ENCODE measurements at places on chromosomes 4 and X.

DNA sequence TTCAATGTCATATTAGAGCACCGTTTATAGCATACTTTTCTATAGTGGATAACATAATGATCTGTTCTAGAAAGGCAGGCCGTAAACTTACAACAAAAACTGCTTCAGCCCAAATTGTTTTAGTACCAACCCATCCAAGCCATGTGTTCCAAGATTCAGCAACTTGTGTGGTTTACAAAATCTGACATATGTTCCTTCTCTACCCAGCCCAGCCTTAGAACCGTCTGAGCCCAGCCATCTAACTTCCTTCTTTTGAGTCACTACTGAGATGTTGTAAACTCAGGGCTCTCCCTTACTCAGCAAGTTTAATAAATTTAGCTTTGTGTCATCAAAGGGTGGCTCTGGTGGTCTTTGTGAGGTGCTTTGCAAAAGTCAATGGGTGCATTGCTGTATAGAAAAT, 32.4 kb upstream of the REPS2 start:
- DNase-seq, result peak; percentile 69

GRCh38 chrX:74465424-74465823, 44.1 kb downstream of the SLC16A2 start:
- DNase-seq, result no peak

DNA sequence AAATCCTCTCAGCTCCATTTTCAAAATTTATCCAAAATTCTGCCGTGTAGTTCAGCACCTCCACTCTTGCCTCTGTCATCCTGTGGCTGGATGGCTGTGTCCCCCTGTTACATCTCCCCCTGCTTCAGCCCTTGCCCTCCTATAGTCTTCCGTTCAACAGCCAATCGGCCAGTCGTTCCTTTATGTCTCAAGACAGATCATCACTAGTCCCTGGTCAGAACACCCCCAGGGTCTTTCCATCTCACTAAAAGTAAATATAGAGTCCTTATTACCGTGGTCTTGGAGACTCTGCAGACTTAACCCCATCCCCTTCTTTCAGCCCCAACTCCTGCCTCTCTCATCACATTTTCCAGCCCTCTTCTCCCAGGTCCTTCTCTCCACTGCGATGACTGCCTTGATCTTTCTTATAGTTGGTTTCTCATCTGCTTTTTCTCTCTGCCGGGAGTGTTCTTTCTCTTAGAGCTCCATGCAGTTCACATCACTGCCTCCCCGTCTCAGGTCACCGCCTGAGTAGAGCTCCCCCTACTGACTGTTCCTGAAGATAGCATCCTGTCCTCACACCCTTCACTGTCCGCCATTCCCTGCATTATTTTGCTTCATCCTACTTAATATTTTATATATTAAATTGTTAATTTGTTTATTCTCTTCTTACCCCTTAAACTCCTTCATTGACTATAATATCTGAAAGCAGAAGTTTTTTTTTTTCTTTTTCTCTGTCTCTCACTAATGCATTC, 736.9 kb upstream of the MAGEB2 start:
- peak; percentile 48 for DNase-seq

- peak; percentile 27 for DNase-seq
These were observed 1.5 kb upstream of the COMMD8 start for GRCh38 chr4:47465004-47465403.

GRCh38 chrX:132489578-132490419, 961 bp upstream of the MBNL3 start:
- DNase-seq, result peak; percentile 67

DNA sequence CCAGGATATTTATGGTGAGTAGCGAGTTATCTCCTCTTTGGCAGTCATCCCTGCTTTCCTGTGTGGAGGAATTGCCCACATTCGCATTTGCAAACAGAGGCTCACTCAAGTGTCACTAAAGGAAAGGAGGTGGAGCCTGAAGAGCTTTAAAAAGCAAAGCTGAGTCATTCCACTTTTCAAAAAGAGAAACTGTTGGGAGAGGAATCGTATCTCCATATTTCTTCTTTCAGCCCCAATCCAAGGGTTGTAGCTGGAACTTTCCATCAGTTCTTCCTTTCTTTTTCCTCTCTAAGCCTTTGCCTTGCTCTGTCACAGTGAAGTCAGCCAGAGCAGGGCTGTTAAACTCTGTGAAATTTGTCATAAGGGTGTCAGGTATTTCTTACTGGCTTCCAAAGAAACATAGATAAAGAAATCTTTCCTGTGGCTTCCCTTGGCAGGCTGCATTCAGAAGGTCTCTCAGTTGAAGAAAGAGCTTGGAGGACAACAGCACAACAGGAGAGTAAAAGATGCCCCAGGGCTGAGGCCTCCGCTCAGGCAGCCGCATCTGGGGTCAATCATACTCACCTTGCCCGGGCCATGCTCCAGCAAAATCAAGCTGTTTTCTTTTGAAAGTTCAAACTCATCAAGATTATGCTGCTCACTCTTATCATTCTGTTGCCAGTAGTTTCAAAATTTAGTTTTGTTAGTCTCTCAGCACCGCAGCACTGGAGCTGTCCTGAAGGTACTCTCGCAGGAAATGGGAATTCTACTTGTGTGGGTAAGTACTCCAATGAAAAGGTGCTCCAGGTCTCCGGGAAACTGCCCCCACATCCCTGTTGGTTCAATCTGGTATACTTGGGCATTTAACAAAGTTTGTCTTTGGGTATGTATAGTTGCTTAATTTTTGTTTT, at the start of gene EGF:
TSS of gene EGF (plus strand) at position 178 of the 890 bp plus-strand sequence. CDS start at position 631, 453 bp downstream.
- DNase-seq, result peak; percentile 45

GRCh38 chrX:155070038-155070437, 898 bp downstream of the CMC4 start:
- peak; percentile 49 for DNase-seq

DNA sequence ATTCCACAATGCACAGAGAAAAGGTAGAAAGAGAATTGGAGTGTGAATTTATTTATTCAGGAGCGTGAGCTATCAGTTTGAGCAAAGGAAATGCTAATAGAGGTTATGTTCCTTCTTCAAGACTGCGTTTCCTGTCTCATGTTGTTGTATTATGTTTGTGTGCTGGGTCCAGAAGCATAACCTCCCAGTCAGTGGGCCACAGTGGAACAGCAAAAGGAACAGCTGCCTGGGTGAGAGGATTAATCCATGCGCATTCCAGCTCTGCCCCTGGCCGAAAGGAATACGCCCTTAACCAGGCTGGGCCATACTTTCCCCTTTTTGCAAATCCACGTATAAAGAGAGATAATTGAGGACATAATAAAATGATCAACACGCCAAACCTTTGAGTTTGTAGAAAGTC, 32.4 kb upstream of the ARX start:
- DNase-seq, result no peak

- no peak for DNase-seq
These were observed 17.4 kb downstream of the TLR10 start for GRCh38 chr4:38765382-38765781.

DNA sequence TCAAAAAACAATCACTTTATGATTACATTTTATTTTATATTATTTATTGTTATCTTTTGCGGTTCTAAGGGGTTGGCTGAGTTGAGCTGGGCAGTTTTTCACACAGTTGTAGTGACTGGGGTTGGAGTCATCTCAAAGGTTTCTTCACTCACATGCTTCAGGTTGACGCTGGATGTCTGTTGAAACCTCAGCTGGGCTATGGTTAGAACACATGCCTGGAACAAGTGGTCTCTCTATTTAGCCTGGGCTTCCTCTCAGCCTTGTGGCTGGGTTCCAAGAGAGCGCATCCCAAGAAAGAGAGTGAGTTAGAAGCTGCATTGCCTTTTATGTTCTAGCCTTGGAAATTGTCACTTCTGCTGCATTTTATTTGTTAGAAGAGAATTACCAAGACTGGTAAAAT, 87.4 kb downstream of the CBLL2 start:
- no peak for DNase-seq

- no peak for DNase-seq
These were observed 1483.9 kb downstream of the ADGRL3 start for GRCh38 chr4:62683799-62684566.

DNA sequence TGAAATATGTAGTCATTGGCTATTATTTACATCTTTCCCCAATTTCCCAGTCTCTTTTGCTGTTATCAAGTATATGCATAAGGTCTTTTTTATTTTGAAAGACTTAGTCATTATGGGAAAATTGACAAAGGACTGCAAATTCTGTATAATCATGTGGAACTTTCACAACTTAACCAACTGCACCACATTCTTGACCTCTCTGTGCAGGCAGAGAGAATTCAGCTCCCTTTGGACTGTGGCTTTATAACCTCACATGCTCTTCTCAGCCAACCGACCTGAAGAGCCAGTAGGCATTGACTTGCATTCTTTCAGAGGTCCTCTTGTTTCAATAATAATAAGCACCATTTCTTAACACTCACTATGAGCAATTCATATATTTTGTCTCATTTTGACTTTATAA, 66.9 kb downstream of the ANXA3 start:
- no peak for DNase-seq

DNA sequence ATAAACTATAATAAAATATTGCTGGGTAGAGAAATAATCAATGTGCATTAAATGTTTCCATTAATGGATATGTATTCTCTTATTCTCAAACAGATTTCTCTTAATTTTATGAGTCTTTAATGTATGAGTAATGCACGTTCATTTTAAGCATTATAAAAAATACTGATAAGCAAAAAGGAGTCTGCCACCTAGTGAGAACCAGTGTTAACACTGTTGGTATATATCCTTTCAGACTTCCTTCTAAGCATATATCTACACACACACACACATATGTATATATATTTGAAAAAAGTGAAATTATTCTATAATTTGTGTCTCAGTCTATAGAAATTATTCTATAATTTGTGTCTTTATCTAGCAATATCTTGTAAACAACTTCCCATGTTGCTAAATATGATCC, 49.9 kb upstream of the MTMR1 start:
- peak; percentile 8 for DNase-seq

- no peak for DNase-seq
These were observed 195.7 kb downstream of the ARHGAP10 start for GRCh38 chr4:147927377-147928137.

GRCh38 chrX:135328421-135329005, 19.2 kb downstream of the ETDC start:
- no peak for DNase-seq

GRCh38 chr4:109389369-109390114, 44.1 kb upstream of the SEC24B start:
- no peak for DNase-seq

DNA sequence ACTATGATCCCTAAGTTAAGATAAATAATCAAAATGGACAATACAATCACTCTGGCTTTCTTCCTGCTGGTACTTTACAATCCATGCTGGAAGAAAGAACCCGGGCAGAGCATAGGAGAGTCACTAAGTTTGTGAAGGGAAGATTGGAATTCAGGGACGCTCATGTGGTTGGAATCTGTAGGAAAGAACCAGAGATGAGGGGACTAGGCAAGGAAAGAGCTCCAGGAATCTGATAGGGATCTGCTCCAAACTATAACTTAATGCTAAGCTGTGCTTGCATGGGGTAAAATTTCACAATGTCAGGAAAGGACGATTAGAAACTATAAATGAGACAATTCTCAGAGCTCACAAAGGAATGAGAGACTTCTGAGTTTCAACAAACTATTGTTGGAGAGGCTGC, 167.5 kb downstream of the ADGRA3 start:
- no peak for DNase-seq

DNA sequence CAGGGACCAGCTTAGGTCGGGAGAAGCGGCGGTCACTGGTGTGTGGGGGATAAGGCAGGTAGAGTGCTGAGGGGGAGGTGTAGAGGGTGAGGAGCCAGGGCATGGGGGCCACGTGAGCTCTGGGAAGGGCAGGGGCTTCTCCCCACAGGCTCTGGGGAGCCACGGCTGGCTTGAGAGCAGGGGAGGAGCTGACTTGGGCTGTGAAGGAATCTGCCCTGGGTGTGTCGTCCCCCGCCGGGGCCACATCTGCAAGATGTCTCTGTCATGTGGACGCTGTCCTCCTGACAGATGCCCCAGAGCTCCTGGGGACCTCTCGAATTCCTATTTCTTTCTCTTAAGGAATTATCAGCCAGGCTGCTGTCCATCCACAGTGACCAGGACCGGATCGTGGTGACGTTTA, 15.0 kb downstream of the SH3TC1 start:
- no peak for DNase-seq

DNA sequence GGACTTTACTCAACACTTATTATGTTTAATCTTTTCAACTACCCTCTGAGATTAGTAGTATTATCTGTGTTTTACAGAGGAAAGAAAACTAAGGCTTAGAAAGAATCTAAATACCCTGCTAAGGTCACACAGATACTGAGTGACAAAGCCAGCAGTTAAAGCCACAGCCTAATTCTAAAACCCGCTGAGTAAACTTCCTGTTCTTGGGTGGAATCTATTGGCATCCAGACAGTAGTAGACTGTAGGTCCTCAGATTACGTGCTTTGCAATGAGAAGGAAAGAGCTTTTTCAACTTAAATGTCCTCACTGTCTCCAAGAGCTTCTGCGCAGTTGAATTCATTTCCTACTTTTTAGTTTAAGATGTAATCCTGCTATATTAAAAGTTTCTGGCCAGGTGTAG, 126.0 kb downstream of the TENM3 start:
- no peak for DNase-seq

GRCh38 chr4:2733001-2733843, 22.9 kb downstream of the TNIP2 start:
- DNase-seq, result no peak

GRCh38 chrX:47573341-47574075, 8.7 kb upstream of the TIMP1 start:
- DNase-seq, result peak; percentile 21

- DNase-seq, result no peak
These were observed 964.7 kb downstream of the RAB28 start for GRCh38 chr4:12519426-12519825.

- no peak for DNase-seq
These were observed 106.1 kb upstream of the DIPK2B start for GRCh38 chrX:45306794-45307193.

DNA sequence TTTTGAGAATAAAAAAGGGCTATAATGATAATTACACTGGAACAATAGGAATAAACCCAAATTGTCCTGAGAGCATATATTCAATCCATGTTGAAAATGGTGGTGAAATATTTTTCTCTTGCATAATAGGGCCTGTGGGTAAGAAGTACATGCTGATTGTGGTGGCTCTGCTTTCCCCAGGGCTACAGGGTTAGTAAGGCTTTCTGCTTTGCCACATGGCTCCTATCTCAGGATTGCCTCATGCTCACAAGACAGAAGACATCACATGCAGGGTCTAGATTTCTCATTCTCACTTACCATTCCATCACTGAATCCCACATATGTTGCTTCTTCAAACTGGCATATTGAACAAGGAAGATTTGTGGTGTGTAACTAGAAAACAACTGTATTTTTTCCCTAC, 12.4 kb upstream of the VEGFC start:
- DNase-seq, result no peak

DNA sequence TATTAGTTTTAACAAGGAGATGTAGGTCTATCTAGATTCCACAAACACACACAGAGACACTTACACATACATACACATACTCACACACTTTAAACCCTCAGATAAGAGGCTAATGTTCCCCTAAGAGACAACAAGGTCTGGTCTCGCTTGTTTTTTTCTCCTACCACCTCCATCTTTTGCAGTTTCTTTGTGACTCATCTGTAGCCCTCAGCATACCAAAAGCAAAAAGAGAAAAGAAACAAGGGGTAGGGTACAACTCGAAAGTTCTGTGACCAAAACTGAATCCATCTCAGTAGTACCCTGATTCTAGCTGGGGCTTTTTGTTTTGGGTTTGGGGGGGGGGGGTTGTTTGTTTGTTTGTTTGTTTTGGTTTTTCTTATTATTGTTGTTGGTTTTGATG, 12.2 kb upstream of the EXOSC9 start:
- no peak for DNase-seq

GRCh38 chrX:72394518-72395170, 88.9 kb upstream of the CITED1 start:
- peak; percentile 35 for DNase-seq
